ENCODE measurements at places on chromosomes 1 and 21. TPM values are rescaled to one million over a fixed set of nuclear protein-coding genes. Genes with fewer than 3 reads are reported as not detected.

Gene CORT
- 0.77 TPM for total RNA-seq

GRCh38 chr1:109895720-109896504 is 14.7 kb upstream of the CSF1 start:
- DNase-seq, result peak; percentile 47

Gene LRIF1
- 19.9 TPM for total RNA-seq

Gene PADI2
- 0.28 TPM for total RNA-seq

- no peak for DNase-seq
Observed at GRCh38 chr21:14956807-14957206, 108.0 kb downstream of the NRIP1 start.

Gene ARHGEF16
- total RNA-seq, result 1.7 TPM

Gene PADI6
- not detected for total RNA-seq

DNA sequence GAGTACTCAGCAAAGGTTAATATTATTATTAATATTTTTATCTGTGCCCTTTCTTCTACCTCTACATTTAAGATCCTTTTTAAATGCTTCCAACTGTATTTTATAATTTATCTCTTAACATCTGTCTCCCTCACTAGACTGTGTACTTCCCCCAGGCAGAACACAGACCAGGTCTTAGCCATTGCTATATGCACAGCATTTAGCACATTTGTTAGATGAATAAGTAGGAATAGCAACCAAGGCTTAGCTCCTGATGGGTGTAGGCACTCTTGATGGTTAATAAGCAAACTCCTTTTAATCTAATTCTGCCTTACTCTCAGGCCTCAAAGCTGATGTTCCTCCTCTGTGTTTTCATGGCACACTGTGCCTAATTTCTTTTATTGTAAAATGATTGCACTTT is 83.7 kb upstream of the GNG12 start:
- DNase-seq, result no peak

Gene CR1L
- total RNA-seq, result 48.0 TPM

Gene CC2D1B
- total RNA-seq, result 43.1 TPM

DNA sequence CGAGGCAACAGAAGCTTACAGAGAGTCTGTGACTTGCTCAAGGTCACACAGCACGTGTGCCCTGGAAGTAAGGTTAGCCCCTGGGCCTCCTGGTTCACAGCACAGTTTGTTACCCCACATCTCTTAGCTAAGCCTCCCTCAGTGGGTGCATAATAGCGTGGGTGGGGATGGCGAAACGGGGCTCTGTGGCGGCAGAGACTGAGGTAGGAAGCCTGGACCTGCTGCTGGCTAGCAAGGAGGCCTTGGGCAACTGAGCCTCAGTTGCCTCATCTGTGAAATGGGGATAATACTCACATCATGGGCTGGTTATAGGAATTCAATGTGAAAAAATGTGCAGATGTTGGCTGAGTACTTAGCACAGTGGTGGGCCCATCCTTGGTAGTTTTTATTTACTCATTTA is 596 bp downstream of the PADI4 start:
- no peak for DNase-seq

DNA sequence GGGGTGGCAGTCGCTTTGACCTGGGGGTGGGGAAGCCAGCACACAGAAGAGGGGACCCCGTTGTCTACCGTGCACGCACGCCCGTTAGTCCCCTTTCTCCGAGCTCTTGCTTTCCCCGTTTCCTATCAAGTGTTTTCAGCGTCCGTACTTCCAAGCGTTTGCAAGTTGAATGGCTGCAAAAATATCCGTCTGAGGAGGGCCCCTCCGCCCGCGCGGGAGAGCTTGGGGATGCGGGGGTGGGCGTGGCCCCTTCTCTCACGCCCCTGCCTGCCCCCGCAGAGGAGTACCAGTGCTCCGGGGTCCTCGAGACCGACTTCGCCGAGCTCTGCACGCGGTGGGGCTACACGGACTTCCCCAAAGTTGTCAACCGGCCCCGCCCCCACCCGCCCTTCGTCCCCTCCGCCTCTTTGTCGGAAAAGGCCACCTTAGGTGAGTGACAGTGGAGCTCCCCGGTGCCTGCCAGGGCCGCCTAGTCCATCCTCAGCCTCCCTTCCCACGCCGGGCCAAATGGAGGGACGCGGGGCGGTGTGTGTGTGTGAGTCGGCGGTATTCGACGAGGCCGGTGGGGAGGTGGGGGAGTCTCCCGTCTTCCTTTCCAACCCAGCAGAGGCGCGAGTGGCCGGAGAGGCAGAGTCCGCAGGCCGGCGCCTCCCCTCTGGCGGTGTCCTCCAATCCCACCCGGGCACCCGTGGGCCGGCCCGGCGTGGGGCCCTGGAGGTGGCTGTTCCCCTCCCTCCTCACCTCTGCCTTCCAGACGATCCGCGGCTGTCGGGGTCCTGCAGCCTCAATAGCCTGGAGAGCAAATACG is 3.4 kb downstream of the LRRC71 start:
- DNase-seq, result peak; percentile 32

DNA sequence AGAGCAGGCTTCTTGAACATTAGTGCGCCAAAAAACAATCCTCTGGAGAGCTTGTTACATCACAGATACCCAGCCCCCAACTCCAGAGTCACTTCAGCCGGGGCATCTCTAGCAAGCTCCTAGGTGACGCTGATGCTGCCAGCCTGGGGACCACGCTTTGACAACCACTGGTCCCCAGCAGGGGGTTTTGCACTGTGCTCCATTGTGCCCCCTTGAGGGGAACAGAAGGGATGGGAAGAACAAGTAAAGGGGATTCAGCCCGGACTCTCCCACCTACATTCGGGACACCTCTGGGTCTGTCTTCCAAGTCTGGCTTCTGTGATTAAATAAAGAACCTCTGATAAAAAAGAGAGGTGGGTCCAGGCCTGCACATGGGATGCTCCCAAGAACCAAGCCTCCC is 60.4 kb downstream of the ATP5PO start:
- DNase-seq, result no peak

GRCh38 chr1:78691995-78692747 is 42.5 kb downstream of the IFI44 start:
- DNase-seq, result no peak

DNA sequence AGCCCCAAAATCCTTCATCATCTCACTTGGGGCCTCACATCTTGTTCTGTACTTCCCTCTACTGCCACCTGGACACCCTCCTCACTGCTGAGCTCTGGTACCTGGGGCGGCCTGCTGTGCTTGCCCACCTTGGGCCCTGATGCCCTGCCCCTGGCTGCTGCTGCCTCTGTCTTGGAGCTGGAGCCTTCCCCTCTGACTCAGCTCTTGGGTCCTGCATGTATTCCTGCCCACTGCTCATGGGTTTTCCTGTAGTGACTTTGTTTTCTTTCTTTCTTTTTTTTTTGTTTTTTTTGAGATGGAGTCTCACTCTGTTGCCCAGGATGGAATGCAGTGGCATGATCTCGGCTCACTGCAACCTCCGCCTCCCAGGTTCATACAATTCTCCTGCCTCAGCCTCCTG is 37.5 kb downstream of the TRAPPC10 start:
- DNase-seq, result no peak

- DNase-seq, result no peak
Observed at GRCh38 chr1:248857201-248857600, 1.7 kb downstream of the ZNF692 start.

Gene ZNF593OS
- total RNA-seq, result not detected

Gene FAM110D
- 13.5 TPM for total RNA-seq

DNA sequence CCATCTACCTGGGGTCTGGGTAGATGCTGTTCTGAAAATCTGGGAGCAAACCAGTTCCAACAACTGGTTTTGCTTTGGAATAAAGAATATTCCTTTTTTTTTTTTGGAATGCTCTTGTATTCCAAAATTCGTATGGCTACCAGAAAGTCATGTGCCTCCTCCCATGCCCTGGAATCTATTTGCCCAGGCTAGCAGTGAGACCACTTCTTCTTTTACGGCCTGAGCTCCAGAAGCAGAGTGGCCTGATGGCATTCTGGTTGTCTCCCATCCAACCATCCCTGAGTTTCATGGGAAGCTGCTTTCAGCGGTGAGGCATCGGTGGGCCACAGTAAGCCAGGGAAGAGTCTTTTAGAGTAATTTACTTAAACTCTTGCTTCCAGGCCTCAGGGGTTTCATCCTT is 113.4 kb upstream of the RAB4A start:
- DNase-seq, result no peak

DNA sequence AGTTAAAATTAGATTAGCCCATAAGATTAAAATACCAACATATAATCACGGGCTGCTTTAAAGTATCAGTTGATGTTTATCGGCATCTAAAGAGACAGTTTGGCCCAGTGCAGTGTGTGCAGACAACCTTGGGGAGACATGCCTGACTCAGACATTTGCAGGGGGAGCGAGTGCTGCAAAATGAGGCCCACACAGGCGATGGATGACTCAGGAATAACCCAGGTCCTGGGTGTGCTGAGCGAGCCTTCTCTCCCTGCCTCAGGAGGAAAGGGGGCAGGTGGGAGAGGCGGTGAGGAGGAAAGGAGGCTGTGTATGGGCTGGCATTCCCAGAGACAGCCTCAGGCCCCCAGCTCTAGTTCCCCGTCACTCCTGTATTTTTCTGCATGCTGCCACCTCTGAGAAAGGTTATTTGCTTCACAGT is 9.0 kb downstream of the SLC9A1 start:
- no peak for DNase-seq

GRCh38 chr1:95916616-95917015 is 682.6 kb downstream of the RWDD3 start:
- no peak for DNase-seq

Gene RXFP4
- total RNA-seq, result not detected

GRCh38 chr1:111032295-111032897 is 68.7 kb upstream of the LRIF1 start:
- peak; percentile 43 for DNase-seq

DNA sequence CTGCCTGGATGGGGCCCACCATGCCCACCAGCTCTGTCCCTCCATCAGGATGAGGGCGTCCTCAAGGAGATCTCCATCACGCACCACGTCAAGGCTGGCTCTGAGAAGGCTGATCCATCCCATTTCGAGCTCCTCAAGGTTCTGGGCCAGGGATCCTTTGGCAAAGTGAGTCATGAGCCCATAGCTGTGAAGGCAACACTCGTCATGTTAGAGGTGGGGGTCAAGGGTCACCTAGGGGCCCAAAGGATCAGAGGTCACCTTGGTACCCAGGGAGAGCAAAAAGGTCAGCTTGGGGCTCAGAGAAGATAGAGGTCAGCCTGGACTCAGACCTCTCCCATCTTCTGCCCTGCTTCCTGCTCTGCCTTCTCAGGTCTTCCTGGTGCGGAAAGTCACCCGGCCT is 17.3 kb downstream of the RPS6KA1 start:
- DNase-seq, result no peak

Gene RNPEP
- 70.1 TPM for total RNA-seq

GRCh38 chr1:16249596-16250241 is 12.7 kb upstream of the CPLANE2 start:
- DNase-seq, result no peak

Gene SLC44A3
- 2.7 TPM for total RNA-seq

DNA sequence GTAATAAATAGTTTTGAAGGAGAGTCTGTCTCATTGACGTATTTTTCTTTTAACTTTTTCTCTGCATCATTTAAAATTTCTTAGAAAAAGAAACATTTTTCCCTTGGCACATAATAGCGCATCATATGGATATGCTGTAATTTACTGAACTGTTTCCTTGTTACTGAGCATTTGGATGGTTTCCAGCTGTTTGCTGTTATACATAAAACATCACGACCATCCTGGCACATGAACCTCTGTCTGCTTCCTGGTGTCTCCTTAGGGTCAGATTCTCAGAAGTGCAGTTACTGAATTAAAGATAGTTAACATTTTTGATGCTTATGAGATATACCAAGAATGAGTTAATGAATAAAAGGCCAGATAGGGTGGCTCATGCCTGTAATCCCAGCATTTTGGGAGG is 67.2 kb downstream of the BACE2 start:
- DNase-seq, result no peak

Gene MEX3A
- total RNA-seq, result 63.9 TPM

DNA sequence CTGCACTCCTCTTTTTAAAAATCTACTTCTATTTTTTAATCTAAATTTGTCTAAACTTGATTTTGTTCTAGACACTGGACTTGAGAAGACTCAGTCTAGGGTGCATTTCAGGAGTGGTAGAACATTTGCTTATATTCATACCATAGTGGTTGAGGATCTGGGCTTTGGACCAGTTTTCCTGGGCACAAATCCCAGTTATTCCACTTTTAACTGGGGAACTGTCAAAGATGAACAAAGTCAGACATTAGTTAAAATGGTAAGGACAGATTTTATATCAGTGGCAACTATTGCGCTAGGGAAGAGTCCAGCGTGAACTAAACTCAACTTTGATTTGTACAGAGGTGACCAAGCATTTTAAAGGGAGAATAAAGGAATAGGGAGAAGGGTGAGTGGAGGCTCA is 102.4 kb downstream of the FMN2 start:
- DNase-seq, result no peak

DNA sequence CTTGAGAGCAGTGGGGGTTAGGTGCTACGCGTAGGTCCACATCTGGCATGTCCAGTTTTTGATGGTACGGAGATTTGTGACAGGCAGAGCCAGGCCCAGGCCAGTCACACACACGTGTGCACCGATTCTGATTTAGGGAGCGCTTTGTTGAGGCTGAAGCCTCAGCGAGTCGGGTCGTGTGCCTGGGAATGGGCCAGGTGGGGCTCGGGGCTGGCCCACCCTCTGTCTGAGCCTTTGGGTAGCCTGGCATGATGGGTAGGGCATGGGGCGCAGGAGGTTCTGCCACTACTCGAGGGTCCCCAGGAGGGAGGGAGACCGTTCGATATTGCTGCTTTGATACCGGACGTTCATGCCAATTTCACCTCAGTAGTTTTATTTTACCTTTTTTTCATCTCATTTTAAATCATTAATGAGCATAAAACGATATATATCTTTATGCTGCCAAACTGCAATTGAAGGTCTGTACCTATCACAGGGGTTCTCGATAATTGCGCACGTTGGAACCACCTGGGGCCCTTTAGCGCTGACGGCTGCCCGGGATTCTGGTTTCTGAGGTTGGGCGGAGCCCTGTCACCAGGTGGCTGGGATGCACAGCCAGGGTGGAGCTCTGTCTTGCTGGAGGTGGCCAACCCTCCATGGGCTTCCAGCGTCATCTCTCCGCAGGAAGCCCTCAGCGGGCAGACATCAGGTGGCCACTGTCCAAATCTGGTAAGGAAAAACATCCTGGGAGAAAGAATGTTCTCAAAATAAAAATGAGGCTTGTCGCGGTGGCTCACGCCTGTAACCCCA is 71.9 kb downstream of the SCCPDH start:
- DNase-seq, result no peak

- peak; percentile 51 for DNase-seq
Observed at GRCh38 chr1:85464497-85465098, 361 bp downstream of the DDAH1 start.

Gene LMX1A
- not detected for total RNA-seq

DNA sequence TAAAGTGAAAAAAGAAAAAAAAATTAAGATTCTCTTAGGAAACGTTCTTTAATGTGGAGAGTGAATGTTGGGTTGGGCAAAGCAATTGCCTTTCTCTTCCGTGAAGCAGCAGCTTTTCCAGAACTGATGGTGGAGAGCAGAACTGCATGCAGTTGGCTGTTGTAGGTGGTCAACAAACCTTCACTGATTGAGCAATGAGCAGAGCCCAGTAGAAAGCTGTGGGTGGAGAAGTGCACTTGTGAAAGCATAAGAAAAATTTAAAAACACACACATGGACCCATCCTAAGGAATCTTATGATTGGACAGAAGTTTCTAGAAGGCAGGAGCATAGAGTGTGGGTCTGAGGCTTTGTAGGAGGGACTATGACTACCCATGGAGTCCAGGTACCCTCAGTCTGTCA is 4.5 kb downstream of the PRELP start:
- DNase-seq, result no peak
